ENCODE measurements at places on chromosomes 5 and 9.

- no peak for DNase-seq
Observed at GRCh38 chr9:35702696-35703095, 13.0 kb upstream of the TPM2 start.

- DNase-seq = no peak
Observed at GRCh38 chr9:109198736-109199382, 31.8 kb upstream of the FRRS1L start.

GRCh38 chr5:114408847-114409246 lies 47.0 kb downstream of the KCNN2 start:
- DNase-seq = no peak

DNA sequence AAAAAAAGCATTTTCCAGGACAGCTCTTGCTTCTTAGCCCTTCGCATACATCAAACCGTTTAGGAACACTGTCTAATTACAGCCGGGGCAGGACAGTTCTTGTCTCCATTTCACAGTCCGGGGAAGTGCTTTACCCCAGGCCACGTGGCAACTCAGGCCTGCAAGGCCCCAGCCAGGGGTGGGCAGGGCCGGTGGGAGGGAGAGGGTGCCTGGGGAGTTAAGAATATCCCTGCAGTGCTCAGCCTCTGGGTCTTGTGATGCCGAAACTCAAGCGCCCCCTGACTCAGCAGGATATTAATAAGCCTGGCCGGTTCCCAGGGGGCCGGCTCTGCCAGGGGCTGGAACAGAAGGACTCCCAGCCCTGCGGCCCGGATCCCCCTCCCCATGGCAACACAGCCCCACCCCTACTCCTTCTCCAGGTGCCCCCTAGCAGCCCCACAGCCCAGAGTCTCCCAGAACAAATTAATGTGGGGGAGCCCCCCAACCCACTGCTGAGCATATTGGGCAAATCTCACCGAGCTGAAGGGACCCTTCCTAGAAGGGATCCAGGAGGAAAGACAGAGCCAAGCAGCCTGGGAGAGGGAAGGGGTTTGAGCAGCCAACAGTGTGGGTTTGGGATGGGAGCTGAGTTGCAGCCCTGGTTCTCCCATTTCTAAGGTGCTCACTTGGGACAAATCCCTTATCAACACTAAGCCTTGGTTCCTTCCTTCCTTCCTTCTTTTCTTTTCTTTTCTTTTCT lies 45.3 kb downstream of the PLPP7 start:
- no peak for DNase-seq

- DNase-seq = no peak
Observed at GRCh38 chr5:104084896-104085295, 522.3 kb upstream of the NUDT12 start.

- DNase-seq = no peak
Observed at GRCh38 chr9:14870090-14870489, 40.1 kb downstream of the FREM1 start.

DNA sequence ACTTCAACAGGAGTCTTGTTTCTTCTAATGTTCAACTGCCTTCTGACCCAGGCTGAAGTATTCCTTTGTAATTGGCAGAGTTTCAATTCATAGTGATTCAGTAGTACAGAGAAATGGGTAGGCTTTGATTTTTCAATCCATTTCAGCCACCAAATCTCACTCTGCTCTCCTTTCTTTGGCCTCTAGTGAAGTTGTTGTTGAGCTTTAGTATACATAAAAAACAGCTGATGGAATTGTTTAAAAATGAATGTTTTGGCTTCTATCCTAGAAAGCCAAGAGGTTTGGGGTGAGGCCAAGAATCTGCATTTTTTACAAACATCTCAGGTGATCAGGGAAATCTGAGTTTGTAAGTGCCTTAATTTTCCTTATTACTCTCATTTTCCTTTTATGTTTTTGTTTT lies 182.9 kb upstream of the MAP1B start:
- no peak for DNase-seq

- no peak for DNase-seq
Observed at GRCh38 chr9:121674017-121674416, 22.6 kb downstream of the DAB2IP start.

DNA sequence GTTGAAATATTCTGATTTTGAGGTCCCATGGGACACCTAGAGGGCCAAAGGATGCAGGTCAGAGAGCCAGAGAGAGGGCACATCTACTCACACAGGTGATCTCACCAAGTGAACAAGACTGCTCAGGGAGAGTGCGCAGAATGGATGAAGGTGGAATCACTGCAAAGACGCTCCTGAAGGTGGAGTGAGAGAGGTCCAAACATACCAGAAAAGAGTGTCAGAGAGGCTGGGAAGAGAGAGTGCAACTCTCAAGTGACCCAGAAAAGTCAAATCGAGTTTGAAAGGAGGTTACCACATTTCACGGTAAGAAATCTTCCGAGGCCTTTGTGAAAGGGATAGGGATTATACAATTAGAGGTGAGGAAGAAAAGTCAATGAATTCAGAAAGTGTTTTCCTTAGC lies 173.4 kb downstream of the EPB41L4A start:
- no peak for DNase-seq

DNA sequence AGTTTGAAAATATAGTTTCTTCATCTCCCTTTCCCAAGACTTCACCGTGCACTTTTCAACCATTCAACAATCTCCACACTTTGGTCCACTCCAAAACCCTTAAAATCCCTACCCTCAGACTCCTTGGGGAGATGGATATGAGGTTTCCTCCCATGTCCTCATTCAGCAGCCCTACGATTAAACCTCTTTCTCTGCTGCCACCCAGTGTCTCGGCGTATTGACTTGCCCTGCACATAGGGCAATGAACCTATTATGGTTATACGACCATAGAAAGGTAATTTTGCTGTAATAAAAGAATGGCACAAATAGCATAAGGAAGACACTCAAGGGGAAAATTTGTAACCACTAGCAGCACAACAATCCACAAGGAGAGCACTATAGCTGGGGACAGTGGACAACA lies 803.5 kb downstream of the TLE1 start:
- DNase-seq = no peak

GRCh38 chr5:64301566-64301965 lies 135.9 kb downstream of the RNF180 start:
- DNase-seq = no peak

GRCh38 chr9:8850914-8851313 lies 1051.3 kb upstream of the DMAC1 start:
- no peak for DNase-seq

DNA sequence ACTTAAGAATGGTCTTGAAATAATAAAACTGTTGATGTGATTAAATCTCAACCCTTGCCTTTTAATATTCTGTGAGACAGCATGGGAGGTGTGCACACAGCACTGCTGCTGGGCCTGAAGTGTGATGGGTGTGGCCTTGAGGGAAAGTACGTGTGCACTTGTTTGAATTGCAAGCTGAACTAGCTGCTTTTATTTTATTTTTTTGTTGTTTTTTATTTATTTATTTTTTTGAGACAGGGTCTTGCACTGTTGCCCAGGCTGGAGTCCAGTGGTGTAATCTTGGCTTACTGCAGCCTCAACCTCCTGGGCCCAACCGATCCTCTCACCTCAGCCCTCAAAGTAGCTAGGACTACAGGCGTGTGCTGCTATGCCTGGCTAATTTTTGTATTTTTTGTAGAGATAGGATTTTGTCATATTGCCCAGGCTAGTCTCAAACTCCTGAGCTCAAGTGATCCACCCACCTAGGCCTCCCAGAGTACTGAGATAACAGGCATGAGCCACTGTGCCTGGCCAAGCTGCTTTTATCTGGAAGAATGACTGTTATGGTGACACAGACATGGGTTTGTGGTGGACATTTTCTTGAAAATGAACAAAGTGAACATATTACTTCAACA lies 58.9 kb downstream of the GPR107 start:
- no peak for DNase-seq

GRCh38 chr9:83523684-83524083 lies 14.5 kb downstream of the FRMD3 start:
- no peak for DNase-seq

GRCh38 chr5:16855485-16855884 lies 80.6 kb downstream of the MYO10 start:
- no peak for DNase-seq

GRCh38 chr9:85276741-85277140 lies 465.0 kb downstream of the AGTPBP1 start:
- DNase-seq = no peak

- DNase-seq = no peak
Observed at GRCh38 chr9:132197856-132198550, 36.1 kb downstream of the NTNG2 start.

DNA sequence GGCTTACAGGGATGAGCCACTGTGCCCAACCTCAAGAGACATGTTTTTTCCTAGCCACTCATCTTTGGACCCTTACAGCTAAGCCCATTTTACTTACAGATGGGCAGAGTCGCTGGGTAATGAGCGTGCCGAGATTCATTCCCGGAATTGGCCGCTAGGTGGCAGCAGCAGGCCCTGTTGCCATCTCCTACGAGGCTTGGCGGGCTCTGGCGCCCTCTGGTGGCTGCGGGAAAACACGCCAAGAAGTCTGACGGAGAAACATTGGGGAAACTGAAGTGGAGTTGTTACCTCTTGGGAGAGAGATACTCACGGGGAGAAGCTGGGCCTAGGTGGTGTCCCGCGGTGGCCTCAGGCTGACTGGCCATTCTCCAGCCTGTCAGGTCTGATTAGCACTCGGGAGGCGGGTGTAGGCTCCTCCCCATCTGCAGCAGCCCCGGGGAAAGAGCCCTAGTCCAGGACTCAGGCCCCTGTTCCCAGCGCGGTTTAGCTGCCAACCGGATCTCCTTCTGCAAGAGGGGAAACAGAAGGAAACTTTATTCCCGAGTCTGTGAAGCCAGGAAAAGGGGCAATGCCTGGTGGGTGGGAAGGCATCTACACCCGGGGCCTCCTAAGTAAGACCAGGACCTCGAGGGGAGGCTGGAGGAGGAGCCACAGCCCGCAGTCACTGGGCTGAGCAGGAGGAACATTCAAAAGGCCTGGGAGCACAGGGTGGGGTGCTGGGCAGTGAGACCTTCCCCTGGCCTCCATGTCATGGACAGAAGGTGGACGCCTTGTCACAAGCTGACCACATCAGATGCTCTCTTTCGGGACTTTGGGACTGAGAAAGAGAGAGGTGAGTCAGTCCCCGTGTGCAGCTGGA lies 9.7 kb downstream of the PTGES2 start:
- DNase-seq = peak; percentile 93

- no peak for DNase-seq
Observed at GRCh38 chr5:156543348-156544145, 216.6 kb downstream of the SGCD start.

DNA sequence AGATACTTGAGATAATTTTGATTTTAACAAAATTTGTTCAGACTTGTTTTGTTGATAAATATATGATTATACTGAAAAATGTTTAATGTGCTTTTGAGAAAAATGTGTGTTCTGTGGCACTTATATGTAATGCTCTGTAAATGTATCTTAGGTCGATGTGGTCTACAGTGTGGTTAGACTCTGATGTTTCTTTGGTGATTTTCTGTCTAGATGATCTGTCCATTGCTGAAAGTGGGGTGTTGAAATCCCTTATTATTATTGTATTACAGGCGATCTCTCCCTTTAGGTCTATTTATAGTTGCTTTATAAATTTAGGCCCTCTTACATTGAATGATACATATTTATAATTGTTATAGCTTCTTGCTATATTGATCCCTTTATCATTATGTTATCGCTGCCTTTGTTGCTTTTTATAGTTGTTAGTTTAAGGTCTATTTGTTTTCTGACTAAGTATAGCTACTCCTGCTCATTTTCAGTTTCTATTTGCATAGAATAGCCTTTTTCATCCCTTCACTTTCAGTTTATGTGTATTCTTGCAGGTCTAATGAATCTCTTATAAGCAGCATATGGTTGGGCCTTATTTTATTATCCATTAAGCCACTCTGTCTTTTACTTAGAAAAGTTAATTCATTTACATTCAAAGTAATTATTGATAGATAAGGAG lies 124.3 kb downstream of the MRPS30 start:
- peak; percentile 35 for DNase-seq
